Activated T-helper 17 cell treated with anti-CD3 and anti-CD28 coated beads, Interleukin-2, amount 50 U/mL, for 72 hours (primary cell): ENCODE measurements at places on chromosomes 7 and 10. TPM values are rescaled to one million over a fixed set of nuclear protein-coding genes. Genes with fewer than 3 reads are reported as not detected.

DNA sequence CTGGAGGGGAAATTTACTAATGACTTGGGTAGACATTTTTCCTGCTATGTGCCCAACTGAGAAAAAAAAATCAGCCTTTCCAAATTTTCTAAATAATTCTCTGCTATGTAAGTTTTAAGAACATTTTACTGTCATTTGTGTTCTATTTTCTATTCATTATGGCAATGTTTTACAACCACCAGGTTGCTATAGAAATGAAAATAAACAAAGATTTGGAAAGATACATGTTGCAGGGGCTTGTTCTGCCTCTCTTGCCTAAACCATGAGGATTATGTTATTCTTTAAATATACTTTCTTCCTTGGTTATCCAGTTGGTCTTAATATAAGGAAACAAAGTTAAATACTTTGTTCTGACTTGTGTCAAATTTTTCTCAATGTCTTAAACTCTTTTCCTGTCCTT is 257.2 kb downstream of the TWIST1 start:
- no peak for ATAC-seq

DNA sequence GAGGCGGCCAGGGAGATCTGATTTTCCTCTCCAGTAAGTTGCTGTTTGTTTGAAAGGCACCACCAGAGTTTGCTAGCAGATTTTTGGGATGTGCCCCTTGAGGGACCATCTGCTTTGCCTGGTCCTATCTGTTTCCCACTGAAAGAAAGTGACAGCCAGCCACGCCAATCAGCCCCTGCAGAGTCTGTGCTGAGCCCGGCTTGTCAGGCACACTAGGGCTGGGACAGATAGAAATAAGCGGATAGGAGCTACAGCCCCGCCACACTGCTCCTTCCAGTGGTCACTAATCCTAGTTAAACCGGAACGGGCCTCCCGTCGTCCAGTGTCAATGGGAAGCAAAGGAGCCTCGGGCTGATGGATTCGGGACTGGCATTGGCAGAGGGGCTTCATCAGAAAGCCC is 161.9 kb upstream of the PRR15 start:
- ATAC-seq, result no peak

GRCh38 chr7:117085769-117086463 is 132.6 kb downstream of the ST7 start:
- peak; percentile 49 for ATAC-seq

DNA sequence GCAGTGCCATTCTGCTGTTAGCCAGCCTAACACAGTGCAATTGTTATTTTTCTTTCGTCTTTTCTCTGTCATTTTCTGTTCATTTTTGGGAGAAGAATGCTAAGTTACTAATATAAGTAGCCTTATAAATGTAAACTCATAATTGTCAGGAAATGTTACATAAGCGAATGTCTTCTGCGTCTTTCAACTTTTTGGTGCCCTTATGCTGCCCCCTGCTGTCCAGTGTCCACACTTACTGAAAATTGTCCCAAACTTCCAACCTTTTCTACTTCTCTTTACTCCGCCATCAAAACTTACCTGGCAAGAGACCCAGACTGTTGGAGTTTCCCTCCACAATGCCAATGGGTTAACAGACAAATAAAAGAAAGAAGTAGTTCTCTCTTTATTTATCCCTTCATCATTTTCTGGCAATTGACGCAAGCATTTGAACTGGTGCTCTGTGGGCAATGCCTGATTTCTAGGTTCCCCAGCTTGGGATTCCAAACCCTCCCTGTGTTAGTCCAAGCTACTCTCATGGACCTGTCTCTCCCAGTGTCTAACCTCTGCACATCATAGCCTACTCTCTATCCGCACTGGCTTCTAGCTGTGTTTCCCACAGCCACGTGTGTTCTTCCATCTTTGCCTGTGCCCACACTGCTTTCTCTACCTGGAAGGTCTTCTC is 21.0 kb upstream of the EPC1 start:
- ATAC-seq, result peak; percentile 26

DNA sequence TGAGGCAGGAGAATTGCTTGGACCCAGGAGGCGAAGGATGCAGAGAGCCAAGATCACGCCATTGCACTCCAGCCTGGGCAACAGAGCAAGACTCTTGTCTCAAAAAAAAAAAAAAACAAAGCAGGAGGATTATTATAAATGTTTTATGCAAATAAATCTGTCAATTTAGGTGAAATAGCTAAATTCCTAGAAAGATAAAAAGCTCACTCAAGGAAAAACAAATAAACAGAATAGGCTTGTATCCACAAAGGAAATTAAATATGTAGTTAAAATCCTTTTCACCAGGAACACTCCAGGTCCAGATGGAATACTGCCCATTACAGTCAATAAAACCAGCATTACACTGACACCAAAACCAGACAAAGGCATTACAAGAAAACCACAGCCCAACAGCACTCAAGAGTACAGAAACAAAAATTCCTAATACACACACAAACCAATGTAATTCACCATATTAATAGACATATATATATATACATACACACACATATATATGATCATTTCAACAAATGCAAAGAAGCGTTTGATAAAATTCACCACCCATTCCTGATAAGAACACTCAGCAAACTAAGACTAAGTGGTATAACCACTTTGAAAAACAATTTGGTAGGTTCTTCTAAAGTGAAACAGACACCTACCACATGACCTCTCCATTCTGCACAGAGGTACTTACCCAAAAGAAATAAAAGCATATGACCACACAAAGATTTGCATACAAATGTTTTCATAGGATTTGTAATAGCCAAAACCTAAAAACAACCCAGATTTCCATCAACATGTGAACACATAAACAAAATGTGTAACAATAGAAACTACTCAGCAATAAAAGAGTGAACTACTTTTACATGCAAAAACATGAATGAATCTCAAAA is 38.8 kb downstream of the ABI1 start:
- ATAC-seq, result peak; percentile 92

GRCh38 chr7:143846692-143847091 is 55.3 kb downstream of the TCAF1 start:
- peak; percentile 37 for ATAC-seq

The NUPR2 gene
- not detected for total RNA-seq

The NET1 gene
- total RNA-seq, result 17.0 TPM

The RSU1 gene
- total RNA-seq, result 56.1 TPM

The RAB18 gene
- 78.1 TPM for total RNA-seq

The FZD1 gene
- 0.08 TPM for total RNA-seq

The IDI2 gene
- total RNA-seq, result not detected

The GNAI1 gene
- not detected for total RNA-seq
